ENCODE measurements at places on chromosomes 12 and 14. TPM values are rescaled to one million over a fixed set of nuclear protein-coding genes. Genes with fewer than 3 reads are reported as not detected.

The CNTN1 gene
- 1.0 TPM for total RNA-seq

GRCh38 chr12:52213564-52214420 lies 19.3 kb upstream of the KRT7 start:
- H3K4me1 ChIP-seq = peaks cover 26% of the 10 kb centered on the region
- peak overlapping the region; percentile 70 for H3K27ac ChIP-seq
- DNase-seq = peak; percentile 91
- H3K27me3 ChIP-seq = no peaks in the 10 kb centered on the region

The SYCP3 gene
- total RNA-seq = not detected

DNA sequence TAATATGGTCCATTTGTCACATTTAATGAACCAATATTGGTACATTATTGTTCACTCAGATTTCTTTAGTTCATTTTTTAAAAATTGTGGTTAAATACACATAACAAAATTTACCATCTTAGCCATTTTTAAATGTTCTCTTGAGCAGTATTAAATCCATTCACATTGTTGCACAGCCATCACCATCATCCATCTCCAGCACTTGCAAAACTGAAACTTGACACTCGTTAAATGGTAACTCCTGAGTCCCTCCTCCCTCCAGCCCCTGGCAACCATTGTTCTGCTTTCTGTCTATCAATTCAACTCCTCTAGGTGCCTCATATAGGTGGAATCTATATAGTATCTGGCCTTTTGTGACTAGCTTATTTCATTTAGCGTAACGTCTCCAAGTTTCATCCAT lies 86.4 kb downstream of the ACACB start:
- no peaks in the 10 kb centered on the region for H3K27me3 ChIP-seq
- no peak for DNase-seq
- H3K4me3 ChIP-seq = no peak overlapping the region
- no peaks in the 10 kb centered on the region for H3K4me1 ChIP-seq

DNA sequence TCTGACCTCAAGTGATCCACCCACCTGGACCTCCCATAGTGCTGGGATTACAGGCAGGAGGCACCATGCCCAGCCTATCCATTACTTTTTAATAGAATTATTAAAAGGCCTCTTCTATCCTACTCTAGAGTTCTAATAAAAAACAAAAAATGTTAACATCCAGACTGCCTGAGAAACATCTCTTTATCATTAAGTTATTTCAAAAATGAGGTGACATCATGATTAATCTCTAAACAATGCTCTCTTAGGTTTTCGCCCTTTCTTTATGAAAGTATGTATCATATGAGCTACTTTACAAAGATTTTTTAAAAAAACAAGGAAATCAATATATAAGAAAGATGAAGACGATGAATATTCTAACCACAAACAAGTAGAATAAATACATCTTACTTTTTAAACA lies 52.6 kb downstream of the FGD6 start:
- no peaks in the 10 kb centered on the region for H3K36me3 ChIP-seq
- peaks cover 2% of the 10 kb centered on the region for H3K4me1 ChIP-seq
- no peak overlapping the region for H3K27ac ChIP-seq
- no peaks in the 10 kb centered on the region for H3K27me3 ChIP-seq

- peak within 1 kb of the TSS; percentile 60 for H3K4me3 ChIP-seq
- H3K27me3 ChIP-seq = no peaks in the 10 kb centered on the region
- DNase-seq = peak; percentile 85
- peak within 1 kb of the TSS; percentile 93 for H3K27ac ChIP-seq
- peaks cover 55% of the 10 kb centered on the region for H3K4me1 ChIP-seq
These were observed at the start of gene ITGA5 for GRCh38 chr12:54419088-54419887. Gene ITGA5 (minus strand): TSS chr12:54419266. CDS start chr12:54419198, 68 bp downstream.

DNA sequence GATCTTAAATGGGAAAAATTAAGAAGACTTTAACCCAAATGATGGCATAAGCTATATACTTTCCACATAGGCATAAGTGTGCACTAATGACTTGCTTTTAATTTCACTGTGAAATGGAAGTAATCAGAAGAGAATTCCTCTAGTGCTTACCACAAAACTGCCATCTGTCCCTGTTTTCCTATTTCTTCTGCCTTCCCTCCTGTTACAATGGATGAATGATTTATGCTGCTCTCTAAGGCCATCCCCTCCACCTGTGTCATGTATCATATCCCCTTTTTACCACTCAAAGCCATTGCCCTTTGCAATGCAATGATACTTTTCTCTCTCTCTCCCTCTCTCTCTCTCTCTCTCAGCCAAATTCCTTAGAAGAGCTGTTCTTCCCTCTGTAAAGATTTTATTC lies 109.1 kb downstream of the C12orf50 start:
- H3K4me3 ChIP-seq = no peak overlapping the region
- no peaks in the 10 kb centered on the region for H3K27me3 ChIP-seq
- no peaks in the 10 kb centered on the region for H3K36me3 ChIP-seq
- no peak overlapping the region for H3K27ac ChIP-seq

The MYH6 gene
- total RNA-seq = not detected

DNA sequence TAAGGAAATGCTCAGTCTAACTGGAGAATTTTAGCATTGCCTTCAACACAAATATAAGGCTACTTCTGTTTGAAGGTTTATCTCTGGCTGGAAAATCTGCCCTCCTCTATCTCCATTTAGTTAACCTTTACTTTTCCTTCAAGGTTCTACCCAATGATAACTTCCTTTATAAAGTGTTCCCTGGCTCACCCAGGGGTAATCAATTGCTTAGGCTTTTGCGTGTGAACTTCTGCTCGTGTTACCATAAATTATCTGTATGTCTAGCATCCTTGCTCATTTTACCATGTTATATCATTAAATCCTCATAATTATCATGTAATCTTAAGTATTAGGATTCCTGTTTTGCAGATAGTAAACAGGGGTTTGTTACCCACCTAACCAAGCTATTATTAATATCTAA lies 114.3 kb upstream of the FGD4 start:
- H3K27me3 ChIP-seq = no peaks in the 10 kb centered on the region
- H3K4me1 ChIP-seq = no peaks in the 10 kb centered on the region
- no peak for DNase-seq
- no peaks in the 10 kb centered on the region for H3K36me3 ChIP-seq

DNA sequence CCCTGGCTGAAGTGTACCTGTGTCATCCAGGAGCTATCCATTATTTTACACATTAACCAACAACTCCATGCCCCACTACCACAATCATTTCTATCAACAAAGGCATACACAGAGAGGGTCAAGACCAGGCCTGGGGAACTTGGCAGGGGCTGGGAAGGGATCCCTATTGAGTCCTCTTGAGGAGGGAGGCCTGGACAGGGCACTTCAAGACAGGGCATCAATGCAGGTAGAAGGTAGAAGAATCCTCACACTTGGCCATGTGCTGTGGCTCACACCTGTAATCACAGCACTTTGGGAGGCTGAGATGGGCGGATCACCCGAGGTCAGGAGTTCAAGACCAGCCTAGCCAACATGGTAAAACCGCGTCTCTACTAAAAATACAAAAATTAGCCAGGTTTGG lies 13.4 kb upstream of the ANKRD33 start:
- DNase-seq = no peak
- no peaks in the 10 kb centered on the region for H3K36me3 ChIP-seq
- no peaks in the 10 kb centered on the region for H3K27me3 ChIP-seq
- no peak overlapping the region for H3K4me3 ChIP-seq
- no peak overlapping the region for H3K27ac ChIP-seq

DNA sequence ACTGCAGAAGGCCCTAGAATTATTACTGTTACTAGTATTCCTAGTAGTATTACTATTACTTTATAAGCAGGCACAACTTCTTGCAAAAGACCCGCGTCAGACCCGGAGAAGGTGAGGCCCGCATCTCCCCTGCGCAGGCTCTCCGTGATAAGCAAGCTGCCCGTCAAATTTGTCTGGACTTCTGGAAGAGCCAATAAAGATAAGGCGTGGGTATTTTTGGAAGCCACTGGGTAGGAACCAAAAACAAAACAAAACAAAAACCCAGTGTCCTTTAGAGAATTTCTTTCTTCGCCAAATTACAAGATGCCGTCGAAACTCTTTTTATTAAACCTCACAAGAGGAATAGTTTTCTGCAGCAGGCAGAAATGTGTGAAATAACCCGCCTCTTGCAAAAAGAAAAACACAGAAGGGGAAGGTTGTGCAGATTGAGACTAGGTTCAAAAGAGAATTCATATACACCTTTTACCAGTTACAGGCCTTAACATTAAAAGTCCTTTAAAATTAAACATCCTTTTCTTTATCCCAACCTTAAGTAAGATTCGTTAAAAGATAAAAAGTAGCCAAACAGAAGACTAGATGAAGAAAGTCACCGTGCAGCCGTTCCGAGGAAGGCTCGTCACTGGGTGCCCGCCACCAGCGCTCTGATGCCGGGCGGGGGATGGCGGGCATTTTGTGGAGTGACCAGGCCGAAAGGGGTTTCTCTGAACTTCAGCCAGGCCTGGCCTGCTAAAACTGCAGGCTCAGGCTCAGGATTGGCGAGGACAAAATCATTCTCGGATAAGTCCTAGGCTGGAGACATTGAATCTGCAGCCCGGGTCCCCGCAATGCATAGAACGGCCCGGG lies 1.6 kb downstream of the TBX5 start:
- peaks cover 13% of the 10 kb centered on the region for H3K4me1 ChIP-seq
- peak overlapping the region; percentile 88 for H3K27ac ChIP-seq
- peak overlapping the region; percentile 53 for H3K4me3 ChIP-seq
- H3K36me3 ChIP-seq = no peaks in the 10 kb centered on the region
- H3K27me3 ChIP-seq = peaks cover 37% of the 10 kb centered on the region

DNA sequence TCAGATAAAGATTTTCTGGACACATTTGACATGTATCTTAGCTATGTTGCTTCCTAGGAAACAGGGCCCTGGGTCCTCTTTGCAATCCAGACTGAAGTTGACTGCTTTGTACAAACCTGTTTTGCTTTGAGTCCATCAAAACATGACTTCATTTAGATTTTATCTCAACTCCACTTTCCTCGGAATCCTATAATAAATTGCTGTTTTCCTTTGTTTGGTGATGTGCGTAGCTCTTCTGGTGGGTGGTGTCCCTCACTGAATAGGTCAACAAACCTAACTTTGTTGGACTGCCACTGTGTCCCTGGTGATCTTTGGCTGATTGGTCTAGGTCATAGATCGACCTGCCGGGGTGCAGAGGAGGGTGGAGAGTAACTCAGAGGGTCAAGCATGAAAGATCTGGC lies 735 bp upstream of the P2RX7 start:
- no peak overlapping the region for H3K27ac ChIP-seq
- H3K4me3 ChIP-seq = no peak overlapping the region
- peaks cover 47% of the 10 kb centered on the region for H3K4me1 ChIP-seq

- no peaks in the 10 kb centered on the region for H3K27me3 ChIP-seq
- H3K27ac ChIP-seq = no peak overlapping the region
- H3K4me1 ChIP-seq = no peaks in the 10 kb centered on the region
- DNase-seq = no peak
- no peaks in the 10 kb centered on the region for H3K36me3 ChIP-seq
These were observed 215.3 kb downstream of the CEP128 start for GRCh38 chr14:80726211-80726610.

DNA sequence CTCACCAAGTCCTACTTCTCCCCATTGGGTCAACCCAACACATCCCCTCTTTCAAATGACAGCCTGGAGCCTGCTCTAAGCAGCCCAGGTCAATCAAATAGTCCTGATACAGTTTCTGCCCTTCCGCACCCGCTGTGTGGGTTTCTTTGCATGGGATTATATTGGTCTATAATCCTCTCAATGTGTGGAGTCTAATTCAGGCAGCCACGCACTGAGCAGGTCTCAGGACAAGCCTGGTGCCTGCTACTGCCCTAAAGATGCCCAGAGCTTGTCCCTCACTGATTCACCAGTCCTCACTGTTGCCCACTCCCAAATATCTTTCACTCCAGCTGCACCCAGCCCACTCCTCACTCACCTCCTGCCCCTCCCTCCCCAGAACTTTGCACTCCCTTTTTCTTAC lies 16.4 kb downstream of the ACTN1 start:
- H3K4me3 ChIP-seq = no peak overlapping the region
- no peaks in the 10 kb centered on the region for H3K36me3 ChIP-seq
- peaks cover 59% of the 10 kb centered on the region for H3K4me1 ChIP-seq

The CLEC1A gene
- total RNA-seq = 5.1 TPM

DNA sequence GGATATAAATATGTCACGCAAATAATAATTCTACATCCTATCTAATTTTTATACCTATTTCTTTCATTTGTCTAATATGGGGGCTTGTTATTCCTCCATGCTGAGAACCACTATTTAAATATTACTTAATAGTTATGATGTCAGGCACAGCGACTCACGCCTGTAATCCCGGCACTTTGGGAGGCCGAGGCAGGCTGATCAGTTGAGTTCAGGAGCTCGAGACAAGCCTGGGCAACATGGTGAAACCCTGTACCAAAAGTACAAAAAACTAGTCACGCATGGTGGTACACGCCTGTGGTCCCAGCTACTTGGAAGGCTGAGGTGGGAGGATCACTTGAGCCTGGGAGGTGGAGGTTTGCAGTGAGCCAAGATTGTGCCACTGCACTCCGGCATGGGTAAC lies 45.2 kb downstream of the GXYLT1 start:
- DNase-seq = no peak
- peaks cover 3% of the 10 kb centered on the region for H3K36me3 ChIP-seq
- H3K4me3 ChIP-seq = no peak overlapping the region
- no peak overlapping the region for H3K27ac ChIP-seq

GRCh38 chr12:122457627-122458026 lies 35.2 kb upstream of the CLIP1 start:
- DNase-seq = no peak
- no peak overlapping the region for H3K27ac ChIP-seq
- H3K4me3 ChIP-seq = no peak overlapping the region
- H3K4me1 ChIP-seq = no peaks in the 10 kb centered on the region
- H3K36me3 ChIP-seq = no peaks in the 10 kb centered on the region
- H3K27me3 ChIP-seq = no peaks in the 10 kb centered on the region

GRCh38 chr14:96661244-96661969 lies 135.8 kb upstream of the VRK1 start:
- DNase-seq = no peak
- H3K27me3 ChIP-seq = no peaks in the 10 kb centered on the region
- H3K4me3 ChIP-seq = no peak overlapping the region
- no peaks in the 10 kb centered on the region for H3K36me3 ChIP-seq
- no peak overlapping the region for H3K27ac ChIP-seq

The TMEM119 gene
- total RNA-seq = 11.7 TPM

Data from upper lobe of left lung (tissue), 6 donors.